Activated CD4-positive, alpha-beta T cell treated with anti-CD3 and anti-CD28 coated beads, Interleukin-2, amount 50 U/mL, for 4 hours (primary cell): ENCODE measurements at places on chromosomes 12 and 14.

- DNase-seq = no peak
Measured at GRCh38 chr12:132986885-132987225, 688 bp downstream of the ZNF26 start.

GRCh38 chr12:124658806-124659402 lies 91.5 kb upstream of the NCOR2 start:
- DNase-seq = no peak

DNA sequence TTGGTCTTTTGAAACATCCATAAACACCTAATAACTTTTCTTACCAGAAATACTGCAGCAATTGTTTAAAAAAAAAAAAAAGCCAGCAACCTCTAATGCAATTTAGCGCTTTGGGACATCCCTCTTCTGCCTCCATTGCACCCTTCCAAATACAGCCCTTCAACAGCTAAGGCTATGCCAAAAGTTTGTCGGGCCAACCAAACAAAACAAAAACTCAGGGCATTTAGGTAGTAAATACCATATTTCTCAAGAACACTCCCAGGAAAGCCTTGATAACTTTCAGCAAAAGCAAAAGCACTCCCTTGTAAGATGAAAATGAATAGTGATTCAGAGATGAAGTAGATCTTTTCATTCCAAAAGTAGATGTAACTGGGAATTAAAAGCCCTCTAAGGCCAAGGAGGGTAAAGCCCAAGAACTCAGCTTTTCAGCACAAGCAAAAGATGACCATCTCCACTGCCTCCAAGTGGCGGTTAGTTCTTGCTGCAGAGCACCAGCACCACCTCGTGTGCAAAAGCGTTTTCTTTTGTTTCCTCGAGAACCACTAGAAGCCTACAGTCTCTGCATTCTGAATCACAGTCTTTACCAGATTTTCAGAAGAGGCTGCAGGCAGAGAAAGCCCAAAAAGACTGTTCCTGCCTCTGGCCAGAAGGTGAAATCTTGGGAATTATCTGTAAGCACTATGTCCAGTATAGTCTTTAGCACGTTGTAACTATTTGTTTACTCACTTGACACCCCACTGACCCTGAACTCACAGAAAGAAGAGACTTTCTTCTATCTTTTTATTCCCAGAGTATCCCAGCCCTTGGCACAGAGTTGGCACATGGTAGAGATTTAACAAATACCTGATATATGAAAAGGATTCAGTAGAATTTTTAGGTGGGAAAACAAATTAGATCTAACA lies 53.1 kb downstream of the SIX6 start:
- no peak for DNase-seq

- no peak for DNase-seq
Measured at GRCh38 chr12:27965411-27965810, 7.1 kb downstream of the PTHLH start.

GRCh38 chr12:2337031-2338010 lies 284.5 kb downstream of the CACNA1C start:
- no peak for DNase-seq
